NCI-H774 (cell line): ENCODE measurements at places on chromosomes 6 and 20.

DNA sequence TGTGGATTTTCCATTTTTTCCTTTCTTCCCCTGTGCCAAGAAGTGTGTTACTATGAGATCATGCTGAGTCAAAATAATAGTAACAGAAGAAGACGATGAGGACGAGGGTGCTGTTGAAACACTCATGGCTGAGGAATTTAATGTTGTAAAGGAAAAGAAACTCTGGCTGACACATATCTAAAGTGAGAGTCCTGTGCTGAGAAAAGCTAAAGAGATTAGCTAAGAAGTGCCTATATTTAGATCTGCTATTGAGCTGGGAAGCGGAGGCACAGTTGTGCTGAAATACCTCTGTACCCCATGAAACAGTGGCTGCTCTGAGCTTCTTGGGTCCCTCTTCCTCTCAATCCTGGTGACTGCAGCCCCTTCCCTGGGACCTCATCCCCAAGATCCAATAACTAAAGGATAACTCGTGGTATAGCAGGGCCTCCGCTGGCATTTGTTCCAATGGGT lies 1.1 kb upstream of the SYTL3 start:
- DNase-seq: no peak

- DNase-seq: peak; percentile 82
Observed at GRCh38 chr6:44219053-44219814, 2.5 kb downstream of the MYMX start.

GRCh38 chr20:11119573-11119972 lies 445.8 kb upstream of the JAG1 start:
- DNase-seq: no peak

DNA sequence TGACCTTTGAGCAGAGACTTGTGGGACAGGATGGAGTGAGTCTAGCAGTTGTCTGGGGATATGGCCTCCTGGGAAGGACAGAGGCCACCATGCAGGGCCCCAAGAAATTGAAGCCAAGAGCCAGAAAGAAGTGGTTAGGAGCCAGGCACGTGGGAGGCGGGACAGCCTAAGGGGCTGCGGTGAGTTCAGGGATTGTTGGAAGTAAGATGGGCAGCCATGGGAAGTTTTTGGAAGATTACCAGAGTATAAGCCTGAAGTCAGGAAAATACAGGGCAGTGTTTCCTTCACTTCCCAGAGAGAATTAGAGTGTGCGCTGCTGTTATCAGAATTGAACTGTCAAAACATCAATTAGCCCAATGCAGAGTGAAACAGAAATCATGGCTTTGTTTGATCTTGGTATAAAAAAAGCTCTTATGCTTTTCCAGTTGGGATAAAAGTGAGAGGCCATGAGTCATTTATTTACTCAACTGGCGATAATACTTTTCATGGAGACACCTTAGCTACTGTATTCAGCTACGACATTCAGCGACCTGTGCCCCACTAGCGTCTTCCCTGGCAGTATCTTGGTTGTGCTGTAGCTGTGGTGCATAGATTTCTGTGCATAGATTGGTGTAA lies 66.9 kb downstream of the PHACTR2 start:
- peak; percentile 10 for DNase-seq

DNA sequence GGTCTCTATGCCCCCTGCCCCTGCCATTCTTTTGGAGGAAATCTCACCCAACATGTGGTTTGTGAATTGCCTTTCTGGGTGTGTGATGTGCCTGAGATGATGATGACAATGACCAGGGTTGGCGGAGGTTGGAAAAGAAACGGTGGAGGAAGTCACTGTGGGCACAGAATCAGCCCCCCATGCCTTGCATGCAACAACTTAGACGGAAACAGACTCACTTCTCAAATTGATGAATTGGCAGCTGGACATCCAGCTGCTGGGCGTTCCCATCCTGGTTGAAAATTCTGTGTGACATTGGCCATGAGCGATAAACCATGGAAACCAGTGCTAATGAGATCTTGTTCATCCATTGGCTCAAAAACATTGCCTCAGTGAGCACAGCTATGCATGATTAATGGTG lies 95.8 kb upstream of the LY86 start:
- no peak for DNase-seq

- no peak for DNase-seq
Observed at GRCh38 chr6:53316142-53316541, 32.6 kb downstream of the ELOVL5 start.

DNA sequence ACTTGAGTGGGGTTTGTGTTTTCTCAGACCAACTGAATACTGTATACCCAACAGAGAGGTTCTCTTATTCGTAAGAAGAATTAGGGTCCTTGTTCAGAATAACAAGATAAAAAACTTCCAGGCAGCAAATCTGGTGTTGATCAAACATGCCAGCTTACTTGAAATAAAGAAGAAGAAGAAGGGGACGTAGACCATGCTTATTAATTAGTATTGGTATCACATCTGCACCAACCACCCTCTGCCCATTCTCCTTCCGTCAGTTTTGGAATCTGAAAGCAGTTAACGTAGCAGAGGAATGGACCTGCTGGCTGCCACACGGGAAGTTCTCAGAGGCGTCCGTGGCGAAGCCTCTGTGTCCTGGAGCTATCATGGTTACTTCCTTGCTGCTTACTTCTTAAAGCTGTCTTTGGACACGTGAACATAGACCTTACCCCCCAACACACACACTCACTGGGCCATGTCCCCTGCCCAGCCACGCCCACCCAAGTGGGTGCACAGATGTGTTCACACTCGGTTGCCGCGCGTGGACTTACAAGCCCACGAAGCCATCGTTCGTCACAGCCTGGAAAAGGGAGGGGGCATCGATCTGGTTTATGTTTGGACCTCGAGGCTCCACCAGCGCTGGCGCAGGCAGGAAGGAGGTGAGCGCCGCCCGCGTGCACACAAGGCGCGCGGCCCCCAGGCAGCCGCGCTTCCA lies 4.1 kb upstream of the DLL1 start:
- no peak for DNase-seq

GRCh38 chr6:89736893-89737292 lies 82.7 kb downstream of the MDN1 start:
- no peak for DNase-seq

GRCh38 chr6:117346142-117346930 lies 79.4 kb downstream of the ROS1 start:
- peak; percentile 72 for DNase-seq

- no peak for DNase-seq
Observed at GRCh38 chr6:14697427-14697826, 548.4 kb upstream of the JARID2 start.

DNA sequence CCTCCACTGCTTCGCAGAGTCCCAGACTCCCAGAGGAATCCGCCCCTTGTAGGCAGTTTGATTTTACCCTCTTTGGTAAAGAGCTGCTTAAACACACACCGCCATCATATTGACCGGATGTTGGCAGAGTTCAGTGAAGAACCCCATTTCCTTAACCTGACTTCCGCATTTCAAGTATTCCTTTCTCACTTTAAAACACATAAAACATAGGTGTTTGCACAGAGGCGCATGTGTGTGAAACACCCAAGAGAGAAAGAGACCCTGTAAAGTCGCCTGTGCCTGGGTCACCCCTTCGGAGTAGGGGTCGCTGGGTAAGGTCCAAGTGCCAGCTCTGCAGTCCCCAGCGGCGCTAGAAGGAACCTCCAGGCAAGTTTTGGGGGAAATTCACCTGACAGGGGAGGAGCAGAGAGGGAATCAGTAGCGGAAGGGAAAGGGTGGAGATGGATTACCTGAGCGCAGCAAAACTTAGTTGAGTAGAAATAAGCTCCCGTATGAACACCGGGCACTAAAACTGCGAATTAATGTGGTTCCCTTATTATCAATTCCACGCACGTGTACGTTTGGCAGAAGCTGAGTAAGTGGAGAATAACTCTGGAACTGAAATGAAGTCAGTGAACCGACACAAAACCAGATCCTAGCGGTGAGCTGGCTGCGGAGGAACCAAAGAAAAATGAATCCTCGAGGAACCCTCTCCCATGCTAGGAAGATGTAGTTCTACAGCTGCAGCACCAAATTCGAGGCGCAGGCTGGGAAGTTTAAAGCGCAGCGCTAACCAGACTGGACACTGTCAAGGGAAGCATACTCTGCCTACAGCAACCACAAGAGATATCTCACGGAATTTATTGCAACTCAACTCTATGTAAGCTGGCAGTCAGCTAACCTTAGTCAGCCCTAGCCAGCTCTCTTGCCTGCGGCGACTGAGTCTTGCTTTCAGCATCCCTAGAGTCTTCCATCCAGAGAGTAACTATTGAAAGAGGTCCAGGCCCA lies 3.5 kb upstream of the HTR1B start:
- peak; percentile 48 for DNase-seq

DNA sequence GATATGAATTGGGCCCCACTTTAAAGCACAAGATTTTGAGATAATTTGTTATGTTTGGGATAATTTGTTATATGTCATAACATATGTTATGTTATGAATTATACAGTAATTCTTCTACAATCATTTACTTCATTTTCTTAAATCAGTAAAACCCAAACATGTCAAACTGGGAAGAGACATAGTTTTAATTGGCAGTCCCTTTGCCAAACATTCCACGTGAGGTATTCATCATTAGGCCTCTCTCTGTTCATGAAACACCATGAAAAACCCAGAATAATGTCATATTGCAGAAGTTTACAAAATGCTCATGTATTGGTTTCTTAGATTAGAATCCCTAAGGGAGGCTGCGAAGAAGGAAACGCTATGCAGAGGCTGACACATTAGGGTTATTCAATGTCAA lies 89.4 kb upstream of the PDE10A start:
- no peak for DNase-seq

- no peak for DNase-seq
Observed at GRCh38 chr6:52547647-52548352, 29.1 kb downstream of the TRAM2 start.

- no peak for DNase-seq
Observed at GRCh38 chr20:13012886-13013285, 4.1 kb downstream of the SPTLC3 start.

GRCh38 chr6:36917541-36918193 lies 31.9 kb downstream of the C6orf89 start:
- no peak for DNase-seq

DNA sequence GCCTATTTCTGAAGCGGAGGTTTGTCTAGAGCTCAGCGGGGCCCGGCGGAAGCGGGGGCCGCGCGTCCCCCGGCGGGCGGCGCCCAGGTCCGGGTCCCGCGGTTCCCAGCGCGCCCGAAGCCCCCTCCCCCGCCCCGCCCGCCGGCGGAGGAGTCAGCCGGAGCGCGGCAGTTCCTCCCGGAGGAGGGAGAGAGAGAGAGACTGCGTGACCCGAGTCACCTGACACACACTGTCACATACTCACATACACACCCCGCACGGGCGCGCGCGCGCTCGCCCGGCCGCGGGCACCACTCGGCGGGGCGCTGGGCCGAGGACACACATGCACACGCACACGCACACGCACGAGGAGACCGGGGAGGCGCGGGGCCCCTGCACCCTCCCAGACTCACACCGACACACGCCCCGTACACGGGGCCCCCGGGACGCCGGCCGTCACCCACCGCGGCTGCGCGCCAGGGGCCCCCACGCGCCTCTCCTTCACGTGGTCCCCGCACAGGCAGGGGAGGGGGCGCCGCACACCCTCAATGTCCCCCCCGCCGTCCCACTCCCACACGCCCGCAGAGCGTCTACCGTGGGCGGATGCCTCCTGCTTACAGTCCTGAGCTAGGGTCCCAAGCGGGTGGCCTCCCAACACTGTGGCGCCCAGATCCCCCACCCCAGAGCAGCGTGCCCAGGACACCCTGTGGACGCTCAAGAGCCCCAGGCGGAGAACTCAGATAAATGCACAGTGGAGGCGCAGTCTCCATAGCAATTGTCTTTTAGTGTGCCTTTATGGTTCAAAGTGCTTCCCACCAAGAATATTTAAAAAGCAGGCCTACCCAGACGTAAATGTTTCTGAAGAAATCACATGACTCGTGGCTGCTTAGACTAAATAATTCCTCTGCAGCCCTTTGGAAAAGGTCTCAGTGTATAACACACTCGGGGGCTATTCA lies at the start of gene RRAGD:
Gene RRAGD (minus strand): TSS at position 203 of the 935 bp plus-strand sequence. CDS start 280 bp downstream, outside the sequence.
- DNase-seq: peak; percentile 83

GRCh38 chr6:14865531-14866100 lies 380.3 kb upstream of the JARID2 start:
- no peak for DNase-seq

GRCh38 chr6:100001915-100002388 lies 7.9 kb upstream of the MCHR2 start:
- DNase-seq: peak; percentile 82

- no peak for DNase-seq
Observed at GRCh38 chr6:658244-658643, 1.3 kb upstream of the HUS1B start.

DNA sequence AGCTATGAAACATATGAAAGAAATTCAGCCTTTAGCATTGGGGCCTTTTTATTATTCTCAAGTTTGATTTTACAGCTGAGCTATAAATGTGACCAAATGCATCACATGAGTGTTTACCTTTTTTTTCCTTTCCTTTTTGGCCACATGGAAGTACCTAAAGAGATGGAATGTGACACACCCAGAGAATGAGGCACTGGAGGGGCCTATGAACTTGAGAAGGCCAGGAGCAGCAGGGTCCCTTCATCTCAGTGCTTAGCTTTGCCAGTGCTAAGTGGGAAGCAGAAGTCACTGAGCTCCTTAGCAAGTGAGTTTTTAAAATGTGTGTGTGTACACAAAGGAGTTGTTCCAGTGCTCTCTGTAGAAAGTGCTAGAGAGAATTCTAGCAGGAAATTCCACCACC lies 44.7 kb downstream of the RREB1 start:
- DNase-seq: no peak

GRCh38 chr20:5691918-5692618 lies 58.1 kb upstream of the SHLD1 start:
- peak; percentile 92 for DNase-seq

- DNase-seq: peak; percentile 9
Observed at GRCh38 chr20:34562641-34563040, 4.1 kb downstream of the MAP1LC3A start.

DNA sequence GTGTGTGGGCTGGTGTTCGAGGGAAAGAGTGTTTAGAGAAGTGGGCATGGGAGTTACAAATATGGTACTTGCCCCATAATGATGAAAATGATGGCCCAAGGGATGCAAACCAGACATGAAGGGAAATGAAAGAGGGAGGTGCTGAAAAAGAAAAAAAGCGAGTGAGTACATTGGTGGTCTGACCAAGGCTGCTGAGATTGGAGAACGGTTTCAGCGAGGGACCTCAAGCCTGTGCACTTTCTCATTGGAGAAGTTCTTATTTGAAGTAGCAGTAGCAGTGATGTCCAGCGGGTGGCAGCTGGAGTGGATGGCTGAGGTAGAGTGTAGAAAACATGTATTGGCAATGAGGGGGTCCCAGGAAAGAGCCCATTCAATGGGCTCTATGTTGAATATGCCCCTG lies 54.8 kb downstream of the TNFAIP3 start:
- no peak for DNase-seq

GRCh38 chr6:82573254-82573972 lies 209.8 kb downstream of the TPBG start:
- no peak for DNase-seq

DNA sequence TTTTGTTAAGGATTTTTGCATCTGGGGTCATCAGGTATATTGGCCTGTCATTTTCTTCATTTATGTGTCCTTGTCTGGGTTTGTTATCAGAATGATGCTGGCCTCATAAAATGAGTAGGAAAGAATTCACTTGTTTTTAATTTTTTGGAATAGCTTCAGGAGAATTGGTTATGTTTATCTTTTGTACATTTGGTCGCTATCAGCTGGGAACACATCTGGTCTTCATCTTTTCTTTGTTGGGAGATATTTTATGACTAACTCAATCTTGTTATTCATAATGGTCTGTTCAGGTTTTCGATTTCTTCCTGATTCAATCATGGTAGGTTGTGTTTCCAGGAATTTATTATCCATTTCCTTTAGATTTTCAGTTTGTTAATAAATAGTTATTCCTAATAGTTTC lies 207.5 kb upstream of the ASCC3 start:
- DNase-seq: no peak
